ENCODE measurements at places on chromosomes 4 and X.
A peak's percentile ranks its signal among the peaks of the same experiment; 100 is the strongest.

DNA sequence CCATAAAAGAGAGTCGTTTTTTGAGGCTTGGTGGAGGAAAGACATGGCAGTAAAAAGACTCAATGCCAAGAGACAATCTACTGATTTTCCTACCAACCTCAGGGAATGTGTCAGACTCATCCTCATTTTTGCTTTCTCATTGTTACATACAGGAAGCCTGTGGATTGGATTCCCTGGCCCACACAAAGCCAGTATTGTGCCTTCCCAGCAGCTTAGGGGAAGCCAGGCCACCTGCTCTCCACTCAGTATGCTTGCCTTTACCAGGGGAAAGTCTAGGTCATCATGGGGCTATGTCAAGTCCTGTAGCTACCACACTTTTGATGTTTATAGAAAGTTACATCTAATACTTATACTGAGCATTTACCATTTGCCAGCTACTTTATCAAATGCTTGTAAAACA is 11.0 kb downstream of the BMX start:
- no peak for ATAC-seq

DNA sequence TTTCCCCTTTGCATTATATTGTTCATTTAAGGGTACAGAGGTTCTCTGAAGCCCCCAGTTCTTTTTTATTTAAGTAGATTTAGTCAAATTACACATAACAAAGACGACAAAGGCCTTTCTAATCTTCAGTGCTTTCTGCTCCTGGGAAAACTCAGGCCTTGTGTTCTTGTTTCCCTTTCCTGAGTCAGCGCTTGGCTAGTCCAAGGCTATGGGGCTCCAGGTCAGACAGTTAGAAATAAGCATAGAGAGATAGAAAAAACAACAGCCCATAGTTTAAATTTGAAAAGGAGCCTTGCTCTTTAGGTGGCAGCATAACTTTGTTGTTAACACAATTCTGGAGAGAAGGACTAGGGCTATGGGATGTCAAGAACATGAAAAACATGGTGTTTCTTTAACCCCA is 97.3 kb downstream of the PPP1R2C start:
- ATAC-seq = no peak

DNA sequence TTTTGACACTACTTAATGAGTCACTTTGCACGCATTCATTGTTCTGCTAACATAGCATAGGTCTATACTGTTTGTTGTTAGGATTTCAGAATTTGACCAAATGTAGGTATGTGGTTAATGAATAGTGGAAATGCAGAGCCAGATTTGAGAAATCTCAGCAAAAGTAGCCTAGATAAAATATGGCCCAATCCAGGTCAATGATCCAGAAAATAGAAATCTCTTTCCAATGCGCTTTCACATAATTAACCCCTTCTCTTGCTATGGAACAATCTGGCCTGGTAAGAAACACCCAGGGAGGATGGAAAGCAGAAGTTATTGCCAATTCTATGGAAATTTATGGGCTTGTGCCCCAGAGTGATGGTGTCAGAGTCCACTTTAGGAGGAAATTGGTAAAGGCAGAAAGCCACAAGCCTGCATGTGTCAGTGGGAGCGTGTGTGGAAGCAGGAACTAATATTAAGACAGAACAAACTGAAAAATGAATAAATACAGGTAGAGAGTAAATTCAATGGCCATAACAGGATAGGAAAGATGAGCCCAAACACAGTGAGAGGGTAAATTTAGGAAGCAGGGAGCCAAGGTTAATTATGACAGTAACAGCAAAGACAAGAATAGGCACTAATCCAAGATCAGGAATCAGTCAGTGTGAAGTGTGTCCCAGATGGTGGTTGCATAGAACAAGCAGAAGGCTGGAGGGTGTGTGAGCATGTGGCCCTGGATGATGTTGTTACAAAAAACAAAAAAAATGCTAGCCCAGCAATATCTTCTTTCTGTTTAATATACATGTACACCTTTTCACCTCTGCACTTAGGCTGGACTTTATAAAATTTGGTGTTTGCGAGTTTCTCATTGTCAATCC is 102.9 kb downstream of the SYTL5 start:
- ATAC-seq = no peak

GRCh38 chrX:13898083-13898482 is 81.2 kb upstream of the GPM6B start:
- ATAC-seq = no peak

GRCh38 chr4:15656038-15656470 is 897 bp upstream of the FBXL5 start:
- ATAC-seq = no peak

DNA sequence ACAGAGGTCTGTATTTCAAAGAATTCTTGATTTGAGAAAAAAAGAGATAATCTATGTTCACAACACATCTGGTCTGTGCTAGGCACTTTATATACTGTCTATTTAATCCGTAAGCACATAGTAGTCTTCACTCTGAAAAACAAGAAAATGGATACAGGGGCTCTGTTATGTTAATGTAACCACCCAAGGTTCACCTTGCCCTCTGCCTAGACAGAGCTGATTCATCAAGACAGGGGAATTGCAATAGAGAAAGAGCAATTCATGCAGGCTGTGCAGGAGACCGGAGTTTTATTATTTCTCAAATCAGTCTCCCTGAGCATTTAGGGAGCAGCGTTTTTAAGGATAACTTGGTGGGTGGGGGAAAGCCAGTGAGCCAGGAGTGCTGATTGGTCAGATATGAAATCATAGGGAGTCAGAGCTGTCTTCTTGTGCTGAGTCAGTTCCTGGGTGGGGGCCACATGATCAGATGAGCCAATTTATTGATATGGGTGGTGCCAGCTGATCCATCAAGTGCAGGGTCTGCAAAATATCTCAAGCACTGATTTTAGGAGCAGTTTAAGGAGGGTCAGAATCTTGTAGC is 92.9 kb upstream of the TNIP3 start:
- ATAC-seq = peak; percentile 44

- no peak for ATAC-seq
Measured at GRCh38 chr4:92362028-92362427, 58.3 kb downstream of the GRID2 start.

- no peak for ATAC-seq
Measured at GRCh38 chr4:145760176-145760575, 80.2 kb downstream of the C4orf51 start.

DNA sequence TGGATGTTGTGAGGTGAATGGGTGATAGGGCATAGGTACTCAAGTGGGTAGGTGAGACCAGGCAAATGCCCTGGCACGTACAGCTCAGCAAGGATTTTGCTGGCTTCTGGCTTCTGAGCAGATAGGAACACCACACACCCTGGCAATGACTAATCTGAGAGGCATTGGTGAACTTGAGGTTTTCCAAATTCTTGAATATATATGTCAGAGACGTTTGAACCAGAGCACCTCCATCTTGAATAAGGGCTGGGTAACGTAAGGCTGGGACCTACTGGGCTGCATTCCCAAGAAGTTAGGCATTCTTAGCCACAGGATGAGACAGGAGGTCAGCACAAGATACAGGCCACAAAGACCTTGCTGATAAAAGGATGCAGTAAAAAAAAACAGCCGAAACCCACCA is 204.5 kb downstream of the NLGN4X start:
- ATAC-seq = no peak

- no peak for ATAC-seq
Measured at GRCh38 chr4:105458001-105458400, 15.9 kb downstream of the PPA2 start.

GRCh38 chrX:13219991-13220764 is 99.7 kb downstream of the ATXN3L start:
- ATAC-seq = no peak

- ATAC-seq = peak; percentile 96
Measured at GRCh38 chr4:139858436-139859205, 193.0 kb downstream of the MGST2 start.

DNA sequence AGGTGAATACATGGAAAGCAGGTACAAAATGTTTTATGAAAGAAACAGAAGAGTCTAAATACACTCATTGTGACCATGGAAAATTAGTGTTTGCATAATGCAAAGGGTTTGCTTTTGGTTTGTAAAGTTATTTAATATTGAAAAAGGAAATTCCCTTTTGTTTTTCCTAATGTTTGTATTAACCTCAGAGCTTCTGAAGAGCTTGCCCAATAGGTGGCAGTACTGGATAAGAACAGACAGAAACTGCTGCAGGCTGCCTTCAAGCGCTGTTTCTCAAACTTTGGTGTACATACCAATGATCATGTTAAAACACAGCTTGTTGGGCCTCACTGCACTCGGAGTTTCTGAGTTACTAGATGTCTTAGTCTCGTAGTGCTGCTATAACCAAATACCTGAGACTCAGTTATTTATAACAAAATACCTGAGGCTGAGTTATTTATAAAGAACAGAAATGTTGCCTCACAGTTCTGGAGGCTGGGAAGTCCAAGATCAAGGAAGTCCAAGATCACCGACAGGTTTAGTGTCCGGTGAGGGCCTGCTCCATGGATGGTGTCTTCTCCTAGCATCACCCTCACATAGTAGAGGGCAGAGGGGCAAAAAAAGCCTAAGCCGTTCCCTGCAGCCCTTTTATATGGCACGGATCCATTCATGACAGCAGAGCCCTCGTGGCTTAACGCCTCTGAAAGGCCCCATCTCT is 54.2 kb downstream of the SUPT20HL2 start:
- no peak for ATAC-seq

DNA sequence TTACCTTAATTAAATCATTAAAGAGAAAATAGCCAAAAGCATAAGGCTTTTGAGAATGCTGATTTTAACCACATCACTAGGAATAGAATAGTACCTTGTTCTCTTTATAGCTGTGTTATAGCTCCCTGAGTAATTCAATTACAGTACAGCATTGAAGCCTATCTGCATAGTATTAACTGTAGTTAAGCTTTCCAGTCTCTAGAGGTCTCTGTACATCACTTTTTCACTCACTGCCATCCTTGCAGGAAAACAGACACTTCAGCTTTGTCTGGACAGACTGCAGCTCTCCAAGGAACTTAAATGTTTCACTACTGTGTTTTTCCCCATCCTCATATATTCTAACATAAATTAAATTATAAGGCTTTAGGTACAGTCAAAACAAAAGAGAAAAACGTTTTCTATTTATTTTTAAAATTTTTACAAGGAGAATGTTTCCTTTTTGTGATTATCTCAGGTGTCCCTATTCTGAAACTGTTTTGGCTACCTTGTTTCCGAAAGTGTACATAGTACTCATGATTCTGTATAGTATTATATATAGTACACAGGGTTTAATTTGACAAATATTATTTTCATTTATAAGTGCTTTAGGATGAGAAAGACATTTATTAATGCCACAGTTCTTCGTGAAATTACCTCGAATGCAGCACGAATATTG is 407.9 kb downstream of the PCDH18 start:
- ATAC-seq = no peak

DNA sequence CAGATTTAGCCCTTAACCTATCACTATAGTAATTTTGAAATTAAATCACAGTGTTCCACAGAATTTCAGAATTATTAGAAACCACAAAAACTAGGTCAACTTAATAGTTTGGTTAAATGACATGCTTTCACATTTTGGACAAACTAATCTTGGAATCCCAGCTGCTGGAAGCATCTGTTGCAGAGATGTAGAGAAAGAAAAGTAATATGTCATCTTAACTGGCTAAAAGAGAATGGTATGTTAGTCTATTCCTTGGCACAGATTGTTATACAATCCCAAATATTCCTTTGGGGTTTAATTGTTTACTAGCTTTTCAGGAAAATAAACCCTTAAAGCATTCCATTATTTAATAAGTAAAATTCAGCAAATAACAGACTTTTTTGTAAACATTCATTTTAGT is 519.9 kb downstream of the IL15 start:
- ATAC-seq = no peak

DNA sequence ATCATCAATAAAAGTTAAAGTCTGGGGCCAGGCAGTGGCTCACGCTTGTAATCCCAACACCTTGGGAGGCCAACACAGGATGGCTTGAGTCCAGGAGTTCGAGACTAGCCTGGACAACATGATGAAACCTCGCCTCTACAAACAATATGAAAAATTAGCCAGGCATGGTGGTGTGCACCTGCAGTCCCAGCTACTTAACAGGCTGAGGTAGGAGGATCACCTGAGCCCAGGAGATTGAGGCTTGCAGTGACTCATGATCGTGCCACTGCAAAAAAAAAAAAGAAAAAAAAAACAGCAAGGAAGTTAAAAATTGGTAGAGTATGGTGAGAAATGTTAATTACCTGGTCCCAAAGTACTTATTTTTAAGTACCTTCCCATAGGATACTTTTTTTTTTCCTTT is 27.5 kb downstream of the FBXW7 start:
- ATAC-seq = no peak

- no peak for ATAC-seq
Measured at GRCh38 chr4:173990869-173991210, 292.6 kb downstream of the FBXO8 start.

DNA sequence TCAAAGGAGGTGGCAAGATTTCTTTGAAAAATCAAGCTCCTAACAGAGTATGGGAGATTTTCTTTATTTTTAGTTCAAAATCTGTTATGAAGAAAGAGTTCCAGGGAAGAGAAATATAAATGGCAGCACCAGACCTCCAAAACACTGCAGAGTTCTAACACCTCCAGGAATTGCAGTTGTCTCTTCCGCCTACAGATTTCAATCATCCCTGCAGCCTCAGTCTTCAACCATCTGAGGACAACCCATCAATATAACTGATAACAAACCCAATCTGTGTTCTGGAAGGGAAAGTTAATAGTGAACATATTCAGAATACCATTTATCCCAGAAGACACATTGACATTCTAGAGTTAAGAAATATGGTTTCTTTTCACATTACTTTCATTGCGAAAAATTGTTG is 296.1 kb downstream of the ARAP2 start:
- no peak for ATAC-seq
